ENCODE measurements at places on chromosomes 1 and 21. TPM values are rescaled to one million over a fixed set of nuclear protein-coding genes. Genes with fewer than 3 reads are reported as not detected.

DNA sequence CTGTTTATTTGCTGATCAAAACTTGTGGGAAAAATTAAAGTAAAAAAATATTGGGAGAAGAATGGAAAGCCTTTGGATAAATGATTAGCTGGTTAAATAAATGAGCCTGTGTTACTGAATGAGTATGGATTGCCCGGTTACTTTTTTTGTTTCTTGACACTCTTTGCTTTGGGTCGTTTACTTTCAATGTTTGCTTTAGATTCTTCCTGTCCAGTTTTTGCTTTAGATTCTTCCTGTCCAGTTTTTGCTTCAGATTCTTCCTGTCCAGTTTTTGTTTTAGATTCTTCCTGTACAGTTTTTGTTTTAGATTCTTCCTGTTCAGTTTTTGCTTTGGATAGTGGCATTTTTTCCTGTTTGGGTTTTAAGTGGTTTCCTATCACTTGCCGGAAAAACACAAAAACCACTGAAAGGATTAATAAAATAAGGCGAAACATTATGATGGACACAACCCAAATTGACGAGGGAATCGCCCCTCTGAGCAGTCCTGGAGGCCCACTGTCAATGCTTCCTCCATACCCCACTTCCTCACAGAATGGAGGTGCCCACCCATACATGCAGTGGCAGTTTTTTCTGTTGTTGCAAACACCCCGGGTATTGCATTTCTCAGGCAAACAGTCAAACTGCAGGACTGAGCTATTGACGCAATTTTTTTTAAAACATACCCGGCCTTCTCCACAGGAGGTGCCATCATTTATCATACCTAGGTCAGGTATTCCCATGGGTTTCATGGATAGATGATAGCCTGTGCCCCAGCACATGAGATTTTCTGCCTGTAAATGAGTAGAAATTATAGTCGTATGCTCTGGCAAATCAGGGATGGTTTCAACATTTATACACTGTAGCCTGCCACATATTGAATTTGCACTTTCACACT lies 2.3 kb downstream of the ADAM30 start:
- DNase-seq: no peak

GRCh38 chr1:219236933-219237610 lies 63.4 kb downstream of the LYPLAL1 start:
- DNase-seq: peak; percentile 22

- DNase-seq: no peak
Measured at GRCh38 chr1:220283625-220284024, 11.4 kb upstream of the RAB3GAP2 start.

DNA sequence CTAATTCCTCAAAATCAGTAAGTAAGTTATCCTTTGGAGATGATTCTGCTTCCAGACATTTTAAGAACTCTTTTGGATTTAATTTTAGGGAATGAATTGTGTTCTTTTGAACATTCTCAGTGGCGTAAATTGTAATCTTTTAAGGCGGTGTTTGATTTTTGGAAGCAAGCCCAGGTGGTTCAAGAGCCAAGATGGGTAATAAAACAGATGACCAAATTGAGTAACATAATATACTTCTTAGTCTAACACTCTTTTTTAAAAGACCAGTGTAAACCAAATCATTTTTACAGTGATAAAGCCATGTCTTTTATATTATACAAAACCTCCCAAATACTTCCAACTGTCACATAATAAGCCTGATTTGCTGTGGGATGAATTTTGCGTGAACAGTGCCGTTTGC lies 133.8 kb downstream of the LRRC40 start:
- peak; percentile 76 for DNase-seq

- DNase-seq: peak; percentile 81
Measured at GRCh38 chr21:37916310-37917051, at the start of gene KCNJ6. TSS of gene KCNJ6 (minus strand) at chr21:37916457. CDS start at chr21:37840682, 75,775 bp downstream.

GRCh38 chr1:150888727-150889126 lies 1.8 kb downstream of the CTXND2 start:
- no peak for DNase-seq

DNA sequence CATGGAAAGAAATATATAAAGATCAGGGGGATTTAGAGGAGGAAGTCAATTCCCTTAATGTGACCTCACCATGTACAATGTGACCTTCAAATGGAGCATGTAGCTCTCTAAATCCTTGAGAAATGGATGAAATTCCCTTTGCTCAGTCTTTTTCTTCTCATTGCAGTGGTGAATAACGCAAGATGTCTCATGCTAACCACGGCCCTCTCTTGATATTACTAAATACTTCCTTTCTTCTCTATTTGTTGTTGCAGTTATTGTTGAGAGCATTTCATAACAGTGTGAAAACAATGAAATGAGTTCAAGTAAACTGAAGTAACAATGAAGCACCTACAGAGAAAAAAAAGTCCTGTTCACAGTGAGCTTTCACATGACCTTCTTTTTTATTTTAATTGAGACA lies 55.6 kb downstream of the ZNF281 start:
- no peak for DNase-seq

GRCh38 chr21:40546647-40547046 lies 300.3 kb downstream of the DSCAM start:
- no peak for DNase-seq

DNA sequence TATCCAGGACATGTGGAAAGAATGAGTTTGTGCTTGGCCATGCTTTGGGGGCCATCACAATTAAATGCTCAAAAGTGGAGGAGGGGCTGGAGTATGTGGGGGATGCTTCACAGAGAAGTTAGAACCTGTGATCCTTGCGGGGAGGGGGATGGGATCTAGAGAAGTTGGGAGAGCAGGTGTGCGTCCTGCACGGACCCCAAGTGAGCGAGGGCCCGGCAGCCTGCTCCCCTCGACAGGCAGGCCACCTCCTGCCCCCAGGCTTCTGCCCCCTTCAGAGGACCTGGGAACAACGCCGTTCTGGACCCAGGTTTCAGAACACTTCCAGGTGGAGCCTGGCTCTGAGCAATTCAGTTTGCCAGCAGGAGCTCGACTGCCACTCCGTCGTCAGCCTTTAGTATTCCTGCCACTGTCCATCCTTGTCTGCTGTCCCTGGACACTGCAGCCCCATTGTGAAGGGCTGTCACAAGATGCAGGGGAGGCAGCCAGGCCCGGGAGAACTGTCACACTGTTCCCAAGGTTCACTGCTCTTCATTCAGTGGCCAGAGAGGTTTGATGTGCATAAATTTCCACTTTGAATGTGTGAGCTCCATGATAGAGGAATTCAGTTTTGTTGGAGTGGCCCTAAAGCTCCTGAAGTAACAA lies 112.2 kb downstream of the DHRS3 start:
- no peak for DNase-seq

DNA sequence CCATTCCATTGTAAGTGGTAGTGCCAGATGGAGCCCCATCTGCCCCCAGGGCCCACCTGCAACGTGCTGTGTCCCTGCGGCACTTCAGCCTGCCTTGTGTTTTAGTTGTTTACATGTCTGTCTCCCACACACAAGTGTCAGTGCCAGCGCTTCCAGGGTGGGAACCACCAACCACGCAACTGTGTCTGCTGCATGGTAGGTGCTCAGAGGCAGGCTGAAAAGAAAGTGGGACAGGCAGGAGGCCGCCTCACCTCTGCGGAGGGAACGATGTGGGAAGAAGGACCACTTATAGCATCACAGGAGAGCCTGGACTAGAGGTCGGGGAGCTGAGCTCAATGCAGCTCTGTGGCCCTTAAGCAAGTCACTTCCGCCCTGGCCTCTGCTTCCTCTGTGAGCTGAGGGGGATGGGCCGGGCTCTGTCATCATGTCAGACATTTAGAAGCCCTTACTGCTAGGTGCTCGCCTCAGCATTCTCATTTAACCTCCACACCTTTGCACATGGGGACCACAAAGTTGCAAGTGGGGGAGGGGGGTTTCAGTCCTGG lies 17.9 kb downstream of the SLC9A1 start:
- peak; percentile 36 for DNase-seq

- DNase-seq: no peak
Measured at GRCh38 chr1:155178441-155179111, 4.9 kb downstream of the TRIM46 start.

- no peak for DNase-seq
Measured at GRCh38 chr1:64098846-64099582, 104.4 kb upstream of the UBE2U start.

DNA sequence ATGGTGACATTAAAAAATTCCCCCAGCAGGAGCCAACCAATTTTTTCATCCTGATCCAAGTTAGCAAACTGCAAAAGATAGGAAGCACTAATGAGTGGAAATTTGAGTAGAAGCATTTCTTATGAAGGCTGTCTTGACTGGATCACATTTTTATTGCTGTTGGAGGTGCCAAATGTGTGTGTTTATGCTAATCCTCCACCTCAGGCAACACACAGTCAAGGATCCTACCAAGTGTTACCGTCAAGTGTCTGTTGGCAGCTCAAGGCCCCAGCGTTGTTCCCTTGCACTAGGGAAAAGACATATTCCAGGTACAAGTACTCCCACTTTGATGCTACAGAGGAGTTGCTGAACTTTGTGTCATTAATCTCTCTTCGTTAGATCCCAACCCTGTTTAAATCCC lies 18.3 kb downstream of the METTL18 start:
- DNase-seq: no peak

DNA sequence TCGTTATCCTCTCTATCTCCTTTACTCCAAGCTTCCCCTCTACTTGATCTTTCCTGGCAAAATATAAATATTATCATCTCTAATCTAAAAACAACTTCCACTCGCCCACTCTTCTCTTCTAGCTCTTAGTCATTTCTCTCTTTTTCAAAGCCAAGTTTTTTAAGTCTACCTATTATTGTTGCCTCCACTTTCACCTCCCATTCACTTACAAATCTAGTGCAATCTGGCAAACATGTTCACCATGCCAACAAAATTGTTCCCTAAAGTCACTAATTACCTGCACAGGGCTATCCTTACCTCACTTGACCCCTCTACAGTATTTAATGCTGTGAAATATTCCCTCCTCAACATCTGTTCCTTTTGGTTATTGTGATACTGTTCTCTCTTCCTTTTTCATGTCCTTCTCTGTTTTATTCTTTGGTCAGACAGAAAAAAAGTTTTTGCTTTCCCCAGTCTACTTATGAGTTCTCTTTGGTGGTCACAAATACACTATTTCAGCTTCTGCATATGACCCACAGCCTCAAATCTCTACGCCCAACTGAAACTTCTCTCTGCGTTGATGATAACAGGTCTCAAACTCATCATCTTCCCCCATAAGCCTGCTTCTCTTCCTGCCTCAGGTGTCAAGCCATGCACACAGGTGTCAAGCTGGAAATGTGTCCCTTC lies 31.9 kb upstream of the RAP1A start:
- no peak for DNase-seq

GRCh38 chr1:4076346-4076745 lies 176.3 kb upstream of the C1orf174 start:
- DNase-seq: no peak

DNA sequence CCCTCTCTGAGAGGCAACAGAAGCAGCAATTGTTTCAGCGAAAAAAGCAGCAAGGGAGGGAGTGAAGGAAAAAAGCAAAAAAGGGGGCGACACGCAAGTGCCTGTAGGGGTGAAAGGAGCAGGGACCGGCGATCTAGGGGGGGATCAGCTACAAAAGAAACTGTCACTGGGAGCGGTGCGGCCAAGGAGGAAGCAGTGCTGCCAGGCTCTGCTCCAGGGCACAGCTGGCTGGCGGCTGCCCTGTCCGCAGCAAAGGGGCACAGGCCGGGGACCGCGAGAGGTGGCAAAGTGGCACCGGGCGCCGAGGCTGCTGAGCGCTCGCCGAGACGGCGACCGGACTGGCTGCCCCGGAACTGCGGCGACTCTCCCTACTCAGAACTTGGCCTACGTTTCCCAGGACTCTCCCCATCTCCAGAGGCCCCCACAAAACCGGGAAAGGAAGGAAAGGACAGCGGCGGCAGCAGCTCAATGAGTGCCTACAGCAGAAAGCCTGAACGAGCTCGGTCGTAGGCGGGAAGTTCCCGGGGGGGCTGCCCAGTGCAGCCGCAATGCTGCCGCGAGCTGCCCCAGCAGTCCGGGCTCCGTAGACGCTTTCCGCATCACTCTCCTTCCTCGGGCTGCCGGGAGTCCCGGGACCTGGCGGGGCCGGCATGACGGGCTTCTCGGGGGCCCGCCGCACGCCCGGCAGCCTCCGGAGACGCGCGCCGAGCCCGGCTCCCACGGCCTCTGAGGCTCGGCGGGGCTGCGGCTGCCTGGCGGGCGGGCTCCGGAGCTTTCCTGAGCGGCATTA lies 1.0 kb upstream of the CDKN2C start:
- DNase-seq: peak; percentile 74

DNA sequence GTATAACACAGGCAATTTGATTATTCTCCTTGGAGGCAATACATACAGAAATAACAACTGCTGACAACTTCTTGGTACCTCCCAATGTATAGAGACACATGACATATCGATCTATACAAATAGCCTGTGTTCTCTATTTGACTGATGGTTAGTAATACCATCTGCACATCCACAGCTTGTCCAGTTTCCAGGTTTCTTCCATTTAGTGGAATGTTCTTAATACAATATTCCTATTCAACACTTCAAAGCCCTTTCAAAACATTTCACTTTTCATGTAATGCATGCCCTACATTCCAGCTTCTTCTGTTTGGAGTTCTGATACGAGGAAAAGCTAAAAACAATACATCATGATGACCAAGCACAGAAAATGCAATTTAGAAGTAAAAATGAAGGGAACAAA lies 37.0 kb upstream of the GORAB start:
- DNase-seq: no peak

DNA sequence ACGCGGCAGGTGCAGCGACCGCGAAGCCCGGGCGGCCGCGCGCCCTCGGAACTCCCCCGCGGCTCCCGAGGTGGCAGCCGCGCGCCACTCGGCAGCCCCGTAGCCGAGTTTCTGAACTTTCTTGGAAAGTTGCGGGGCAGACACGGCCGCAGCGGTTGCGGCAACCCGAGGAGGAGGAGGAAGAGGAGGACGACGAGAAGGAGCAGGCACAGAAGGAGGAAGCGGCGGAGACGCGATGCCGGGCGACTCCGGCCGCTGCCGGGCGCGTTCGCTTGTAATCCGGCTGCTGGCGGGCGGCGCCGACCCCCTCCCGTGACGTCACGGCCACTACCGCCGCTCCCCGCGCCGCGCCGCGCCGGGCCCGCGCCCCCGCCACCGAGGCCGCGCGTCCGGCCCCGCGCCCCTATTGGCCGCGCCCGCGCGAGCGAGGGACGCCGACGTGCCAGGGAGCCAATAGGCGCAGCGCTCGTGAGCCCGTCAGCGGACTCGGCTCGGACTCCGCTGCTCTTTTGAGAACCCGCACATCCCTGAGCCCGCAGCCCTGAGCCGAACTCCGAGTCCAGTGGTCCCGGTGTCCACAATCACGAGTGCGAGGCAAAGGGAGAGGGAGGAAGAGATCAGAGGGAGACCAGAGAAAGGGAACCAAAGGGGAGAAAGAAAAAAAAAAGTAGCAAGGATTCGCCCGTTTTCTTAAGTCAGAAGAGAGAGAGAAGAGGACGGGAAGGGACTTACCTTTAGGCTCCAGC lies 736 bp upstream of the BARHL2 start:
- DNase-seq: peak; percentile 58

Gene PLCH2
- 7.4 TPM for polyA plus RNA-seq

Gene AMY2B
- polyA plus RNA-seq: 26.5 TPM

Gene IL10
- polyA plus RNA-seq: 0.49 TPM

Gene SPRR2B
- not detected for polyA plus RNA-seq

Gene MYBPH
- 2.3 TPM for polyA plus RNA-seq

Gene VCAM1
- polyA plus RNA-seq: 46.0 TPM

Gene TRAF3IP3
- polyA plus RNA-seq: 3.6 TPM

Gene NPPB
- polyA plus RNA-seq: not detected

Data from kidney (tissue), 22 donors.